ENCODE measurements at places on chromosomes 1 and 21.
A peak's percentile ranks its signal among the peaks of the same experiment; 100 is the strongest.

DNA sequence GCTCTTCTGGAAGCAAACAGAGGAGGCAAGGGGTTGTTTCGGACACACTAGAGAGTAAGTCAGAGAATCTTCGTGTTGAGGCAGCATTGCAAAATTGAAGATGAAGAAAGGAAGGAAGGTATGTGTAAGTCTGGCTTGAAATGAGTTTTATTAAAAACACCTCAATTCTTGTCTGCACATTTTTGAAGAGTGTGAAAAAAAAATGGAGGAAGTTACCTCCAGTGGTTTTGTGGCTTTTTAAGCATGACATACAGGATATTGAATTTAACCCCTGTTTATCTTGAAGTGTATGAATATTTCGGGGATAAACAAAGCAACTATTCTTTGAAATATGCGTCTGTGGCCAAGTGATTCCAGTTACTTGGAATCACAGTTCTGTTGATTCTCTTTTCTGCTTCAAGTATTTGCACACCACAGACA lies 203.2 kb upstream of the SGIP1 start:
- DNase-seq: no peak

- DNase-seq: peak; percentile 6
Measured at GRCh38 chr1:162357681-162358266, 18.9 kb downstream of the SPATA46 start.

DNA sequence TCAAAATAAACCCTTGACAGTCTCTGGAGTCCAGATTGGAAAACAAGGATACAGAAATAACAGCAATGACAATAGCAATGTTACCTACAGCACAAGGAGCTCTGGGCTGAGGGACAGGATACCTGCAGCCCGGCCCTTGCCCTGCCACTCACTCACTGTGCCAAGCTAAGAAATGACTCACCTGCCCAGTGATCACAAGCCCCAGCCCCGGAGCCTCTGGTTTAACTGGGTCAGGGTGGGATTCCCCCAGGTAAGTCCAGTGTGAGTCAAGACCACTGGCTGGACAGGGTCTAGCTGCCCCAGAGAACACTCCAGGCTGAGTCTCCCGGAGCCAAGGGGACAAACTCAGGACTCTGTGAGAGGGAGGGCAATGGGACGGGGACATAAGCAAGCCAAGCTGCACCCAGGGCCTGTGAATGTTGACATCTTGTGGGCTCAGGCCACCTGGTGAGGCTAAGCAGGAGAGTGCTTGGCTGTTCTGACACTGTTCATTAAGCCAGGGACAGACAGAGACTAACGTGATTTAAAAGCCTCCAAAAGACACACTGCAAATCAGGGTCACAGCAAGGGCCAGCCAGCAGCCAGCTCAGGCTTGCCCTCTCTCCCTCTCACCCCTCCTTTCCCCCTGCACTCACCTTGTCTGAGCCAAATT lies 64.1 kb downstream of the MIS18A start:
- no peak for DNase-seq

- DNase-seq: no peak
Measured at GRCh38 chr1:24385160-24385940, 28.2 kb downstream of the STPG1 start.

GRCh38 chr1:67749844-67750690 lies 65.1 kb downstream of the GADD45A start:
- DNase-seq: no peak

DNA sequence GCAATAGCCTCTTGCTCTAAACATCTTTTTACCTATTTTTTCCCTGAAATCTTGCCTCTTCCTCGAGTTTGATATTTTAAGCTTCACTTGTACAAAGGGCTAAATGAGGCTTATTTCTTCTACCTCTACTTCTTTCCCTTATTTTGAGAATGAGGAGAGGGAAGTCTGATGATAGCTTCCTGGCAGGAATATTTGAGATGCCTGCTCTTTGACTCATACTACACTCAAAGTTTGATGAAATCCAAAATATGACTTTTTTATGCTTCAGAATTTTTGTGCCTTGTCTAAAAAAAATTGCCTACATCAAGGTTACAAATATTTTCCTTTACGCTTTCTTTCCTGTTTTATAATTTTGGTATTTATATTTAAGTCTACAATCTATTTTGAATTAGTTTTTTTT lies 624.4 kb upstream of the PLXNA2 start:
- DNase-seq: no peak

GRCh38 chr21:41769111-41769510 lies 2.3 kb upstream of the RIPK4 start:
- DNase-seq: no peak

GRCh38 chr1:16075337-16076030 lies 2.0 kb upstream of the FAM131C start:
- peak; percentile 38 for DNase-seq

GRCh38 chr1:85289848-85290335 lies 13.5 kb upstream of the BCL10 start:
- DNase-seq: no peak

DNA sequence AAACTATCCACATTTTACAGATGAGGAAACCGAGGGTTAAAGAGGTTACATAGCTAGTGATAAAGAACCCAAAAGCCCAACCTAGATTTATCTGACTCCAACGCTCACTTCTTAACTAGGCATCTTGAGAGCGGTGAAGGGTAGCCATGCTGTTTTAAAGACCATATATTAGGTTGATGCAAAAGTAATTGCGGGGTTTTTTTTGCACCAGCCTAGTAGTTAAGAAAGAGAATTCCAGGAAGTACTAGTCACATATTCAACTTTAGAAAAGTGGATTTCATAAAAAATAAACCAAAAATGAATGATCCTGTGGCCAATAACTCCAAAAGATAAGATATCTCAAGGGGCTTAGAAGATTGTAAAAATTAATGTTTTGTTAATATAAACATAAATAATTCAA lies 162.1 kb downstream of the GLUL start:
- no peak for DNase-seq

DNA sequence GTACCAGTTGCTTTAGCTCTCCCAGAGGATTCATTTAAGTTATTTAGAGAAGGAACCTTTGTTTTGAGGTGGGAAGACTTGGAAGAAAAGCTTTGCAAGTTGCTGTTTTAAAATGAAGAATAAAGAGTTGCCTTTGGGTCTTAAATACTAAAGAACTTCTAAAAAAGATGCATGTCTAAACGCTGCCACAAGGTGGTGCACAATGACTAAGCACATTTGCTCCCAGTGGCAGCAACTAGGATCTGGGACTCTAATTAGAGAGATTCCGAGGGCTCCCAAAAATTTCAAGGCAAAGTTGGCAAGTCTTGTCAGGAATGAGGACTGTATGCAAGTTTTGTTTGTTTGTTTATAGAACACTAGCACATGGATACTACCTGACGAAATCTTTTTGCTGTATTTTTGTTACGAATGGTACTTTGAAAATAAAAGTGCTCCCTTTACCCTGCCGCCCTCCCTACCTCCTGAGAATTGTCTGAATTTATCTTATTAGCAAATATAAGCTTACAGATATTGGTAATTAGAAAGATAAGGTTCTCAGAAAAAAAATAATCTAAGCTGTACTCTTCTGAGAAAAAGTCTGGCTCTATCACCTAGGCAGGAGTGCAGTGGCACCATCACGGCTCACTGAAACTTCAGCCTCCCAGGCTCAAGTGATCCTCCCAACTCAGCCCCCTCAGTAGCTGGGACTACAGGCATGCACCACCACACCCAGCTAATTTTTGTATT lies 121.8 kb downstream of the HFM1 start:
- DNase-seq: peak; percentile 74

- DNase-seq: no peak
Measured at GRCh38 chr1:14724246-14724645, 125.8 kb downstream of the KAZN start.

DNA sequence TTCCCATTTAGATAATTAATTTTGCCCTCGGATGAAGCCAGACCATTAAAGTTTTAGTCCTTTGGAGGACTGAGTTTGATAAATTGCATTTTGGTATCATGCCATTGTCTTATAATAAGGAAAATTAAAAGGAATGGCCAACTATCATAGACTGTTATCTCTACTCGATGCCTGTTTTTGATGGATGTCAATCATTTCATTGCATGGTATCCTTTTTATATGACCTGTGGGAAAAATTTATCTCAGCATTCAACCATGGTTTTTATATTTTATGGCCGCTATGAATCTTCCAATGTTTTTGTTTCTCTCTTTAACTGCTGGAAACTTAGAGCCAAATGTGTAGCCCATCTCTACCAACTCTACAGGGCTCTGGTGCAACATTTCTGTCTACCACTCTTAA lies 9.9 kb upstream of the CCT8 start:
- DNase-seq: no peak

GRCh38 chr1:69527273-69527672 lies 40.4 kb upstream of the LRRC7 start:
- no peak for DNase-seq

- DNase-seq: no peak
Measured at GRCh38 chr1:210882414-210883221, 251.3 kb downstream of the KCNH1 start.

GRCh38 chr1:153498746-153499145 lies 37.0 kb downstream of the S100A6 start:
- DNase-seq: no peak

DNA sequence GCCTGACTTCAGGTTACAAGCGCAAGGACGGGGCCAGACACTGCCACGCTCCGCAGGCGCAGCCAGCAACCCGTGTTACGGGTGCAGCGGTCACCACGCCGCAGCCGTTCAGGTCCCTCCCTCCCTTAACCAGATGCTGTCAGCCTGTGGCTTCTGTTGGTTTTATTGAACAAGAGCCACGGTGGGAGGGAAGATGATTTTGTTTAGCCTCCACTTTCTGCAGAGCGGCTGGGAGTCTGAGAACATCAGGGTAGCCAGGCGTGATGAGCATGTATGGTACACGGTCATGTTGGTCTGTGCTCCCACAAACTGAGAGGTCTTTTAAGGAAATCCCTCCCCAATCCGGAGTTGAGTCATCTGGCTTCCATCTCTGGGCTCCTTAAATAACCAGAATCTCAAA lies 18.5 kb upstream of the ADARB1 start:
- DNase-seq: no peak

GRCh38 chr1:230348386-230349019 lies 77.6 kb downstream of the PGBD5 start:
- no peak for DNase-seq

- DNase-seq: no peak
Measured at GRCh38 chr21:21730512-21730911, 732.3 kb downstream of the NCAM2 start.

GRCh38 chr21:28737674-28738419 lies 254.8 kb downstream of the LTN1 start:
- no peak for DNase-seq

- DNase-seq: no peak
Measured at GRCh38 chr1:46983166-46983829, 40.2 kb upstream of the CYP4X1 start.

DNA sequence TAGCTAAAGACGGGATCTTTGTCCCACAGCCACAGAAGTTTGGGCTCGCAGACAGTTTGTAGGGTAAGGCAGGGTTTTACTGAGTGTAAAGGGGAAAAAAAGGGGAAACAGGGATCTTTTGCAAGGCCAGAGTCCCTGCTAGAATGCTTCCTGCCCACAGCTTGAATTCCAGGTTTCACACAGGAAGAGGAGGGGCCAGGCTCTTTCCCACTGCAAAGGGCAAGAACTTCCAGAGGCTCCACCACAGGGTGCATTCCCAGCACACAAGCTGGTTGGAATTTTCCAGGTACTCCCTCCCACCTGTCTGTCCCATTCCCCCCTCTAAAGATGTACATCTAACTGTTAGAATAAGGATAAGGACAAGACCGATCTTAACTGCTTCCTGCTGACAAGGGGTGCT lies 1126.9 kb downstream of the KCNT2 start:
- no peak for DNase-seq

- DNase-seq: no peak
Measured at GRCh38 chr1:162835157-162835899, 25.6 kb downstream of the CCDC190 start.

- no peak for DNase-seq
Measured at GRCh38 chr21:44445145-44445812, 10.0 kb upstream of the LRRC3 start.

DNA sequence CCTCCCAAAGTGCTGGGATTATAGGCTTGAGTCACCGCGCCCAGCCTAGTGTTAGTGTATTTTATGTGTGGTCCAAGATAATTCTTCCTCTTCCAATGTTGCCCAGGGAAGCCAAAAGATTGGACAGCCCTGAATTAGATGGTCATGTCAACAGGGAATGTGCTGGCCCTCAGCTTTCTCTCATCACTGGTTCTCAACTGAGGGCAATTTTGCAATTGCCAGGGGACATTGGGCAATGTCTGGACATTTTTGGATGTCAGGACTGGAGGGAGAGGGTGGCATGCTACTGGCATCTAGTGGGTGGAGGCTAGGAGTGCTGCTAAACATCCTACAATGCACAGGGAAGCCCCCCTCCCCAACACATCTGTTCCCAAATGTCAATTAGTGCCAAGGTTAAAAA lies 95.0 kb downstream of the LAMC2 start:
- no peak for DNase-seq

- DNase-seq: no peak
Measured at GRCh38 chr1:67685558-67686266, 711 bp downstream of the GADD45A start.

DNA sequence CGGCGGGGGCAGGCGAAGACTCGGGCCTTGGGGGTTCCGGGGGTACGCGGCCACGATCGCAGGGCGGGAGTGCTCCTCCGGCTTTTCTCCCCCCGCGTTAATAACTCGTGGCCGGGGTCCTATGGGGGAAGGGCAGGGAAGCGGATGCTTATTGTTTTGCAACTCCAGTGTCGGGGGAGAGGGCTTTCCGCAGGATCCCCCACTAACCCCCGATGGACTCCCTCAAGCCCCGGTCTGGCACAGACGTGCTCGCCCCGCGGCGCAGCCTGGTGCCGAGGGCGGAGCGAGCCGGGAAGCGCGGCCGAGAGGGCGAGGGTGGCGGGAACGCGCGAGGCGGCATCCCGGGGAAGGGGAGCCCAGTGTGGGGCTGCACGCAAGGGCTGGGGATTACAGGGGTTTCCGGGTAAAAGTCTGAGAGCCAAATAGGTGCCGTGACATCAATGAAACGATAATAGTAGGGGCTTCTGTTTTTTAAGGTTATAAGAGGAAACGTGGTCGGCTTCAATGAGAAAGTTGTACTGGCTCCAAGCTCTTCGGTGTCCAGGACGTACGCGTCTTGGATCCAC lies 772 bp downstream of the UCK2 start:
- DNase-seq: peak; percentile 75

GRCh38 chr21:26918323-26919079 lies 48.4 kb downstream of the ADAMTS5 start:
- no peak for DNase-seq

GRCh38 chr1:111234258-111234657 lies 6.7 kb downstream of the CHI3L2 start:
- no peak for DNase-seq

DNA sequence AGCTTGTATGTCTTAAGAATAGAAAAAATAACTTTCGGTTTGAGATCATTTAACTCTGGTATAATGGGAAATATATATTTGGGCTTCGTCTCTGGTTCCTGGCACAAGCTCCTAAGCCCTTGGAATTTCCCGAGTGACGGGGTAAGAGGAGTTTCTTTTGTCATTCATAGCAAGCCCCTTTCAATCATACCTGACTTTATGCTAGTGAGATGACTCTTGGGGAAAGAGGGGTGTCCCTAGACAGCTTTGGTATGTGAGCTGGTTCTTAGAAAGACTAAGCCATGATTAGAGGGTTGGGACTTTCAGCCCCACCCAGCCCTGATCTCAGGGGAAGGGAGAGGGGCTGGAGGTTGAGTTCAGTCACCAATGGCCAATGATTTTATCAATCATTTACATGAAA lies 13.9 kb upstream of the MTARC1 start:
- DNase-seq: no peak

- DNase-seq: no peak
Measured at GRCh38 chr1:175503538-175503937, 239.9 kb downstream of the TNR start.

All from midbrain (tissue), 1 donor.